D721Med (cell line): ENCODE measurements at places on chromosomes 1 and 21.

GRCh38 chr1:243977094-243977493 is 74.0 kb upstream of the ZBTB18 start:
- no peak for DNase-seq

DNA sequence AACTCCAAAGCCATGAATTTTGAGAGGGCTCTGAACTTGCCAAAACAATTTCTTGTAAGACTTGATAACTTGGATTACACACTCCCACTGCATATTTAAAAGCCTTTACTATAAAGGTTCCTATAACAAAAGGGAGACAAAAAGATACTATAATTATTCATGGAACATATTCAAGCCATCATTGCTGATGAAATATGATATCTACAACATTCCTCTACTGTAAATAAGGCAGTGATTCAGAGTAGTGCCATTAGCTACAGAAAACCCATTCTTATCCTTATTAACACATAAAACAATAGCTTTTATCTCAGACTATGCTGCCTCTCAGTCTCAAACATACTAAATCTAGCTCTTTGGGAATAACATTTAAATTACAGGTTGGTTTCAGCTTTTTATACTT is 675.5 kb upstream of the CXADR start:
- DNase-seq = no peak

DNA sequence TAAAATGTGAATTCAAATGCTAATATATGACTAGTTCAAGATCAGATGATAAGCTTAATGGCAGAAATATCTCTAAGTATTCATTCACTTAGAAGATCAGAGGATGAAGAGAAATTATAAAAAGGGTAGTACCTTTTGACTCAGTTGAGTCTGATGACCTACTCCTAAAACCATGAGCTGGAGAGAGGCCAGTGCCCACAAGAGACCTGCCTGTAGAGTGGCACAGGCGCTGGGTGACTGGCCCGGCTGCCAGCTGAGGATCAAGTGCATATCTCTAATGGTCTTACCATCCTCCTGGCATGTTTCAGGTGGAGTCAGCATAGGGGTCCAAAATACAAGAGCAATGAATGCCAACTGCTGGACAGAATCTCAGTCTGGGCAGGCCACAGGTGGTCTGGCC is 14.1 kb downstream of the DDAH1 start:
- DNase-seq = no peak

DNA sequence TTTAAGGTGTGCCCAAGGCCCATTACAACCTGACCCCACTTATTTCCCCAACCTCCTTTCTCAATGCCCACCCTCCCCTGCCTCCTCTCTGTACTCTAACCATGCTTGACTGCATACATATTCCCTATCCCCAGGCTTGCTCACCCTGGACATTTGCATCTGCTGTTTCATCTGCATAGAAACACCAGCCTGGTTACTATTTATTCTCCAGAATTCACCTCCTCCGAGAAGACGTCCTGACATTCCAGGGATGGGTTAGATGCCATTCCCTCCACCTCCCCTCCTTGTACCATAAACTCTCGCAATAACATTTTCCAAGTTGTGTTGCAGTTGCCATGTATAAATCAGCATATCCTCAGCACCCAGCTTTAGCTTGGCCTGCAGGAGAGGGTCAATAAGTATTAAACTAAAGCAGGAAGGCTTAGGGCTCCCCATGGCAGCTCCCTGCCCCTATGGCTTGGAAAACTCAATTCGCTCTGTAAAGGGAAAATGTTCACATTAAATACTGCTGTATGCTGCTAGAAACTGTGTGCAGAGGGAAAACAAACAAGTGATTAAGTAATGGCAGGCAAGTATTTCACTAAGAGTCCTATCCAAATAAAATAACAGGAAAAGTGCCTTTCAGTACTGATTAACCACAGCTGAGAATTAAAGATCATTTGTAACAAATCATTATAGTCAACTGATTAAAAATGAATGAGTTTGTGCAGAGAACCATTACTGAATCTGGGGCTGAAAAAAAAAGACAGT is 202.3 kb downstream of the TNR start:
- DNase-seq = no peak

DNA sequence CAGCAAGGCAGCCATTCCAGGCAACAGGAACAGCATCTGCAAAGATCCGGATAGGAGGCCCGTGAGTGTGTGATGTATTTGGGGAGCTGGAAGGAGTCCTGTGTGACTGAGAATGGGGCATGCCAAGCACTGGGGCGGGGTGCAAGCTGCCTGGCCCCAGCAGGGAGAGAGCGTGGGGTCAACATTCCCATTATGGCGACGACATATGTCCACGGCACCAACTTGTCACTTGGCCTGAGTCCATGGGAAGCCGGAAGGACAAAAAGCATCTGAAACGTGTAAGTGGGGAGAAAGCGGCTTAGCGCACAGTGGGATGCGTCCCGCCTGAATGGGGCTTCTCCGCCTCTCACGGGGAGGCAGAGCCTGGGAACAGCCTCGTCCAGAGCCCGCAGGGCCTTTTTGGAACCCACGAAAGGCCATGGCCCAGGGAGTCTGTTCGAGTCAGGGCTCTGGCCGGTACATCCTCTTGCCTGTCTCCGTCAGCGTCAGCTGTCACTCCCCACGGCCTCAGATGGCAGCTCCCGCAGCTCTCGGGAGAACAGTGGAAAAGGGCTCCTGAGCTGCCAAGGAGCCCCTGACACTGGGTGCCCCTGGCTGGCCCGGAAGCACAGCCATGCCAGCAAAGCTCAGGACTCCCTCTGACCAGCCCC is 12.4 kb downstream of the EPHB2 start:
- DNase-seq = no peak

- no peak for DNase-seq
Observed at GRCh38 chr21:41418393-41418792, 7.6 kb upstream of the MX1 start.

DNA sequence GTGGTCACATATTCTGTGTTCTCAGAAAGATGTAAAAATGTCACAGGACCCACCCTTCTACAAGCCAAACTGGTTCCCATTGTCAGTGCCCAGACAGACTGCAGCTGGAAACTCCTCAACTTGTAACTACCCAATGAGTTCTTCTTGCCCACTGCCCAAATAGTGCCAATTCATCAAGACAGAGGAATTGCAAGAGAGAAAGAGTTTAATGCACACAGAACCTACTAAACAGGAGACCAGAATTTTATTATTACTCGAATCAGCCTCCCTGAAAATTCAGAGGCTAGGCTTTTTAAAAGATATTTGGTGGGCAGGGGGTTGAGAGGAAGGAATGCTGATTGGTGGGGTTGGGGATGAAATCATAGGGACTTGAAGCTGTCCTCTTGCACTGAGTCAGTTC is 184.1 kb downstream of the URB2 start:
- no peak for DNase-seq

DNA sequence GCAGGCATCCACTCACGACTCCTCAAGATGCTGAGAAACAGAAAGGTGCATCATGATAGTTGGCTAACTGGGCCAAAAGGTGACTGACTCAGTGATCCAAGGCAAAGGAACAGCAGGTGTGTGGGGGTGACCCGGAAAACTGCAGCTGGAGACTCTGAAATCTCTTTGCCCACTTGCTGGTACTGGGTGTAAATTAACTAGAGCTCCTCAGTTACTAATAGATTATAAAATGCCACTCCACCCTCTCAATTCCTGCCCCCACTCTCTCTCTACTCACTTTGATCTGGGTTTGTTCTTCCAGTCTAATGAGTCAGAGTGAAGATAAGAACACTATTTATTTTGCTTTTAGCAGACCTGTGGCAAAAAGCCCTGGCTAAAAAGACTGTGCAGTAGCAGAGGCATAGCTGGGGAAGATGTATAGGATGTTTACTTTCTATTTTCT is 7.2 kb upstream of the PIGC start:
- DNase-seq = no peak

GRCh38 chr1:204574016-204574864 is 58.0 kb downstream of the MDM4 start:
- no peak for DNase-seq

- no peak for DNase-seq
Observed at GRCh38 chr1:53561503-53562105, 102.4 kb downstream of the DMRTB1 start.

DNA sequence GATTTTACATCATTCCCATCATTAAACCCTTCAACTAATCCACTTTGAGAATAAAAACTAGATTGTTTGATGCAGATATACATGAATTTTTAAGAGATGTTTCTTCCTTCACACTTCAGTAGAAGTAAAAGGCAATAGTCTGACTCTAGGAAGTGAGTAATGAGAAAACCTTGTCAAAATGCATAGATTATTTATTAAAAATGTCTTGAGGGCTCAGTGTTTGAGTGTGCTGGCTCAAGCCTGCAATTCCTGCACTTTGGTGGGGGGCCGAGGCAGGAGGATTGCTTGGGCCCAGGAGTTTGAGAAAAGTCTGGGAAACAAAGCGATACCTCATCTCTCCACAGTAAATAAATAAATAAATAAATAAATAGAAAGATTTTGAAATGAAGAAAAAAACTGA is 177.1 kb downstream of the NEGR1 start:
- DNase-seq = no peak

- peak; percentile 37 for DNase-seq
Observed at GRCh38 chr1:179369751-179370341, 4.1 kb downstream of the AXDND1 start.

DNA sequence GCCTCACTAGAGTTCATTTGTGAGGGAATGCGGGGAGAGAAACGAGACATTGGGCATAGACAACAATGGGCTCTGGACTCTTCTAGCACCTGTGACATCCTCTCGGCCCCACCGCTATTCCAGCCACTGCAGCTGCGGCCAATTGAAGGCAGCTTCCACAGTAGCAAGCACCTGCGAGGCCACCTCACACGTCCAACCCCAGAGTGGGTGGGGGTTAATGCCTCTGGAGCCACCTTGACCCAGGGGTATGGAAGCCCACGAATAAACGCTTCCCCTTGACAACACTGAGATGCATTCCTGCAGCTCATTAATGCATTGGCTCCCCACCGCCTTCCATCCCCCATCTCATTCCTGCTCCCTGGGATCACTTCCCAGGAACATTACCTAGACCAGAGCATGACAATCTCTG is 104.4 kb downstream of the GLIS1 start:
- no peak for DNase-seq

GRCh38 chr1:115685029-115685705 is 43.4 kb downstream of the VANGL1 start:
- DNase-seq = no peak

DNA sequence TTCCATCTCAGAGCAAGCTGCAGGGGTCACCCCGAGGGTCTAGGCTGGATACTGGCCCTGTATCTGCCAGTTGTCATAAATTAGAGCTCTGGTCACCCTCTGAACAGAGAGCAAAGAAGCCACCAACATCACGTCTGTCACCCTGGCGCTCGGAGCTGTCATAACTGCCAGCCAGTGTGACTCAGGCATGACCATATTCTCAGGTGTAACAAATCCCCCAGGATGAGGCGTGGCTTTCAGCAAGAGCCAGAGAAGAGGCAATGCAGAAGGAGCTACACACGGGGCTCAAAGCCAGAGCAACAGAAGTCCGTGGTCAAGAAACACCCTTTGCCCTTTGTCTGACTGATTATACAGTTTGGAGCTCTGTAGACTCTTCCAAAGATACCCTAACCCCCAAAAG is 40.0 kb downstream of the PRAMEF20 start:
- no peak for DNase-seq

DNA sequence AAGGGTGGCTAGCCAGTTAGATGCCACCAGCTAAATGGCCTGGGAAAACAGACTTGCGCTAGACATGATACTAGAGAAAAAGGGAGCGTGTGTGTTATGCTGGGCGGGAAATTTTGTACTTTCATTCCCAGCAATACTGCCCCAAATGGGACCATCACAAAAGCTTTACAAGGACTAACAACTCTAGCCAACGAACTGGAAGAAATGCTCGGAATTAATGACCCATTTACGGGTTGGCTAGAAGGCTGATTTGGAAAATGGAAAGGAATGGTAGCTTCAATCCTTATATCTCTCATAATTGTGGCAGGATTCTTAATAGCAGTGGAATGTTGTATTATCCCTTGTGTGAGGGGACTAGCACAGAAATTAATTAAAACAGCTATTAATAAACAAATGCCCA is 27.9 kb upstream of the ZNF496 start:
- DNase-seq = no peak

GRCh38 chr1:200302921-200303290 is 106.9 kb downstream of the ZNF281 start:
- DNase-seq = no peak

GRCh38 chr1:117176579-117176978 is 34.1 kb downstream of the VTCN1 start:
- DNase-seq = no peak

GRCh38 chr1:62905309-62905708 is 121.4 kb downstream of the ATG4C start:
- DNase-seq = no peak

DNA sequence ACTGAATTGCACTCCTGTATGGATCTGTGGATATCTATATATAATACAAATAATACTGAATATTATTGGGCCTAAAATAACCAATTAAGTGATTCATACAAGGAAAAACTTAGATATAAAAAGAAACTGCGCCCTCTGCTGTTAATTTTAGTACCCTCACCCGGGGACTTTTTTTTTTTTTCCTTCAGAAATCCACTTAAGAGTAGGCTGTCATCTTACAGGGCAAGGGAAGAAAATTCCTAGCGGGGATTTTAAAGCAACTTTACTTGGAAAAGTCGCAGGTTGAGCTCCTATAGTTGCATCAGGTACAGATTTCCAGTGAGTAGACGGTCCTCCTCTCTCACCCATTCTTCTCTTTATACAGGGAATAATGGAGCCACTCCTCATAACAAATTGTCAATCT is 1.3 kb downstream of the NTNG1 start:
- no peak for DNase-seq

DNA sequence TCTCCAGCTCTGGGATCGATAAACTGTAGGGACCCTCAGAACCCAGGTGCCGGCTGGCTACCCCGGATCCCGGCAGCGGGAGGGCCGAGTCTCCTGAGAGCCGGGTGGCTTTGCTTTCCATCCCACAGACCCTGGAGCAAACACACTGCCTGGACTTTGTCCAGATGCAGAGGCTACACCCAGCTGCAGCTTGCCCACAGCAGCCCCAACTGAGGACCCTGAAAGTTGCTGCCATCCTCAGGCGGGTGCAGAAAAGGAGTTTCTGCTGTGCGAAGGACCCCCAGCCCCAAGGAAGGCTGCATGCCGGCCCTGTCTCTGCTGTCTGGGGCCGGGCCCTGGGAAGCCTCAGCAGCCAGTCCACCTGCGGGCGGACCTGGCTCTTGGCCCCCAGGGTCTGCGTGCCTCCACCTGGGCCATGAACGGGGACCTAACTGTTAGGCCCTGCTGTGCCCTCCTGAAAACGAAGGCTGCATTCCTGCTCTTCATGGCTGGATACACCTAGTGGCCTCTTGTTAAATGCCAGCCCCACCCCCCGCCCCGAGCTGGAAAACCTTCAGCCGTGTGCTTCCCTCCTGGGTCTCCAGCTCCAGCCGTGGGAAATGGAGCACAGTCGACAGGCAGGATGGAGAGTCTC is 97.5 kb upstream of the ARHGEF16 start:
- DNase-seq = no peak
